ENCODE measurements at places on chromosomes 1 and 21.

DNA sequence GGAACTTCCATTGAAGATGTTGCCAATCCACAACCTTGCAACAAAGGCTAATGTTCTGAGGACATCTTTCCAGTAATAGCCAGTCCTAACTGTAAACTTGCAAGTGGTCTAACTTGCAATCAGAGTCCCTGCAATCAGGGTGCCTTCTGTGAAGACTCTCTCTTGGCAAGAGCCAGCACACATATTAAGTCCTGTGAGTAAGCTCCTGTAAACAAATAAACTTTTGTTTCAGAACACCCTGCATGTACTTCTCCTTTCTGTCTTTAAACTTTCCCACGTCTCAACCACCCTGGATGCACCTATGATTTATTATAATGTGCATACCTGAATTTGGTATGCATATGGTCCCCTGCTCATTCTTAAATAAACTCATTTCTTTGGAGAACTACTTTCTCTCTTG, 9.1 kb downstream of the GBP7 start:
- no peak for DNase-seq

GRCh38 chr1:151166505-151166956, 587 bp downstream of the SCNM1 start:
- DNase-seq = no peak

DNA sequence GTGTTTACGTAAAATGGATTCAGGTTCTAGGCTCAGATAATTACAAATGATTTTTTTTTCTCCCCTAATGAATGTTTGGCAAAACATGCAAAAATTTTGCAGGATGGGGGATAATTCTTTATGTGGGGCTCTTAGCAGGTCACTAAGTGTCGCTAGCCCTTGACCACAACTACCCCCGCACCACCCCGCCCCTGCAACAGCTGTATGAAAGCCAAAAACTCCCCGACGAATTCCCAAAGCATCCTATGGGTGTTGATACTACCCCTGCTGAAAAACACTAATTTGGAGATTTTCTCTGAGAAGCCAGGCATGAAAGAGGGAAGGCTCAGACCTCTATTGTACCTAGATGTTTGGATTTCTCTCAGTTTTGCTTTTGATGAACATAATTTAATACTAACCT, 243.0 kb downstream of the TRABD2B start:
- no peak for DNase-seq

- no peak for DNase-seq
Observed at GRCh38 chr1:233244183-233244582, 51.3 kb downstream of the PCNX2 start.

DNA sequence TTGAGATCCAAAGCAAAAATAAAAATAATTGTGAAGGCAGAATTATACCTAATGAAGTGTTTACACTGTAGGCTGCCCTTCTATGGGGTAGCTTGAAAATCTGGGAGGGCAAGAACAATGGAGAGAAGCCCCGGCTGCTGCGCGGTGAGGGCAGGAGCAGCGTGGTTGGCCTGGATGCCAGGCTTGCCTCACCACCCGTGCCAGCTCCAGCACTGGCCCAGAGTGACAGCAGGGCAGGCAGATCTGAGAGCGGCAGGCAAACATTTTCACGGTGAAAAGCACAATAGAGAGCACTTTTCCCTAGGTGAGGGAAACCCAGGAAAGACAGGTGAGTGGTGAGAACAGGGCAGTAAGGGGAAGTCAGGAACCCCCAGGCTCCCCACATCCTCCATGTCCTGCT, 1.4 kb downstream of the PROK1 start:
- no peak for DNase-seq

- no peak for DNase-seq
Observed at GRCh38 chr1:205287767-205288559, 33.6 kb downstream of the NUAK2 start.

DNA sequence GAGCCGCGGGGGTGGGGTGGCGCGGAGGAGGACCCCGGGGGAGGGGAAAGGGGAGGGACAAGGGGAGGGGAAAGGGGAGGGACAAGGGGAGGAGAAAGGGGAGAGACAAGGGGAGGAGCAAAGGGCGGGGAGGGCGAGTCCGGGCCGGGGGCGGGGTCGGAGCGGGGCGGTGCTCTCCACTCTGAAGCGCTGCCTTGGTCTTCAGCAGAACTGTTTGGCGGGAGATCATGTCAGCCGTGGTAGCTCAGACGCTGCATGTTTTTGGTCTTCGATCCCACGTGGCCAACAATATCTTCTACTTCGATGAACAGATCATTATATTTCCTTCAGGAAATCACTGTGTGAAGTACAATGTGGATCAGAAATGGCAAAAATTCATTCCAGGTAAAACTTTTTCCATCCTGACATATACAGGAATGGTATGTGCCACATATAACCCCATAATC, 420 bp downstream of the CFAP57 start:
- DNase-seq = peak; percentile 98

- no peak for DNase-seq
Observed at GRCh38 chr1:119895102-119895501, 1.2 kb downstream of the ADAM30 start.

DNA sequence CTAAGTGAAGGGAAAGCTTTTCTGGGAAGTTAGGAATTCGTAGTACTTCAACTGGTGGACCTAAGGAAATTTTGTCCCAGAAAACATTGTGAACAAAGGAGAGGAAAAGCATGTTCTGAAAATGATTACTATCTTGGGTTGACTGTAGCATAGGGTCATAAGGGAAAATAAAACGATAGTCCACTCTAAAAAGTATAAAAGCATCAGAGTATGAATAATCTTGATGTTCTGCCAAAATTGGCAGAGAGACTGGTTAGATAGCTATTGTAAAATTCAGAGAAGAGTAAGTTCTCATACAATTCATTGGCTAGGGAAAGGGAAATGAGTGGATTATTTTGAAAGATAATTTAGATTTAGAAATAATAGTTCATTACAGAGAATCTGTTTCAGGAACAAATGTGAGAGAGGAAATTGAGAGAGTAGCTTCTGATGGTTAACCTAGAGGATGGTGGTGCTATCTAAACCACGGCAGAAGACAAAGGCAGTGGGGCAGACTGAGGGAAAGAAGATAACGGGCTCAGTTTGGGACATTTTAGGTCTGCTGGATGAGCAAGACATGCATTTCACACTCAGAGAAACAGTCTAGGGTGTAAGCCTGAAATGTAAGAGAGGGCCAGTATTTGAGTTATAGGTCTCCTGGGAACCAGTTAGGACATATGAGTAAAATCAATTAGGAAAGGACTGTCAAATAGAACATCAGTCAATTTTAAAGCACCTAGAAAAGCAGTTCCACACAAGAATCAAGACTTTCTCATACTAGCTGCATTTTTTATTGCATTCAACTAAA, 799.3 kb upstream of the CXADR start:
- DNase-seq = no peak

DNA sequence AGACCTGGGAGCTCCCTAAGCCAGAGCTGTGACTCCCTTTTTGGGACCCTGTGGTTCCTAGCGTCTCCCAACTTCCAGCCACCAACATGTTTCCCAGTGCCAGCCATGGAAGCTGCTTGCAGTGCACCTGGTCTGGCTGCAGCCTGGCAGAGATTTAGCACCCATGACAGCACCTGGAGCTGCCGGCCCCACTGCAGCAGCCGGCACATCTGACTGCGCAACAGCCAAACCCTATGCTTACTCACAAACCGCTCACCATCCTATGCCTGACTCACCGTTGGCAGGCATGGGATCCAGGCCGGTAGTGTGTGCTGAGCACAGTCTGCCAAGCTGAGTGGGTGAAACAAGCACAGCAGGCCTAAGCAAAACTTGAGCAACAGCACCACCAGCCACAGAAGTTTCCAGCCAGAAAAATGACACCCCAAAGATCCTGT, 435.9 kb upstream of the PRMT6 start:
- no peak for DNase-seq

GRCh38 chr1:156281693-156282478, 739 bp downstream of the SMG5 start:
- peak; percentile 57 for DNase-seq

DNA sequence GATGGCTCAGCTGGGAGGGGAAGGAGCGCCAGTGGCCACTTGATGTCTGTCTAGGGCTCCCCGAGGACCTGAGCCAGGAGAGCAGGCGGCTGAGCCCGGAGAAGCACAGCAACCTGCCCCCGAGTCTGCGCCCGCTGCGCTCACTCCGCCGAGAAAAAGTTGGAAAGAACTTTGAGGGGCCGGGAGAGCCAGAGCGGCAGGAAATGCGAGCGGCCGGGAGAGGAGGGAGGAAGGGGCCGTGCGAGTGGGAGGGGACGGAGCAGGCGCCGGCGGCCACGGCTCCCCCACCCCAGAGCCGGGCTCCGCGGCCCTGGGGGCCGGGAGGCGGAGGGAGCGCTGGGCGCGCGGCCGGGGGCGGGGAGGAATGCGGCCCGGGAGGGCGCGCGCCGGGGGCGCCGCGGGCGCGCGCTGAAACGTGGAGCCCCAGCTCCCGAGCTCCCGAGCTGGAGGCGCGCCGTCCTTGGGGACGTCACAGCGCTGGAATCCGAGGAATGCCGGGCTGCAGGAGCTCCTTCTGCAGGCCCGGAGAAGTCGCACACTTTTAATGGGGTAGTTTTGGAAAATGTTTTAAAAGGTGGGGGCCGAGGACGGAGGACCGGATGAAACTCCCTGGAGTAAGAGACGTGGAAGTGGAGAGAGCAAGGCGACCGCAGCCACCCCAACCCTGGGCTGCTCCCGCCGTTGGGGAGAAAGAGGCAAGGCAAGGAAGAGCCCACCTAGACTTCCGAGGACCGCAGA, at the start of gene PTPN14:
TSS of gene PTPN14 (minus strand) at position 167 of the 738 bp plus-strand sequence. CDS start 86,799 bp downstream, outside the sequence.
- peak; percentile 31 for DNase-seq

- peak; percentile 71 for DNase-seq
Observed at GRCh38 chr1:39159224-39160036, 45.1 kb upstream of the MACF1 start.

- DNase-seq = no peak
Observed at GRCh38 chr1:175221557-175222175, 29.1 kb upstream of the KIAA0040 start.

DNA sequence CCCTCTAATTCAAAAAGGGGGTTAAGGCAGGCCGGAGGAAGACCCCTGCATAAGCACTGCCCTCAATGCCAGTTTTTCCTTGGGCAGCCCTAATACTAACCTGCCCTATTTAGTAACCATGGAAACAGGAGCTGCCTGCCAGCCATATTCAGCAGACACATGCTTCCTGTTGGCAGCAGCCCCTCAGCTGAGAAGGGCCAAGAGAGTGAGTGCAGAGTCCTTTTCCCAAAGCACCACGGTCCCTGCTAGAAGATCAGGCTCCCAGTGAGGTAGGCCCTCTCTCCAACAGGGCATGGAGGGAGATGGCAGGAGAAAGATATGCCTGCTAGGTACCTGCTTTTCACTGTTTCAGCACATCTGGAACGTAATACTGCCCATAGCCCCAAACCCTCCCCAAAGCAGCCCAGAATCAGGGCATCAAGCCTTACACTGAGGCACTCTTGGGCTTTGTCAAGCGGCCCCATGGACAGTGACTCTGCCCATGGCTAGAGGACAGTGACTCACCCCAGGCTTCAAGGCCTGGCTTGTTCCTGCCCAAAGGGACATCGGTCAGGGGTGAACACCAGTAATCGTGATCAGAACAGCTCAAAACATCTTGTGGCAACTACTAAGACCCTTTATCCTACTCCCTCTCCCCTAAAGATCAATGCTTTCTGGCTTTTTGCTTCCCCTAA, 64.5 kb downstream of the BCAR3 start:
- no peak for DNase-seq

- no peak for DNase-seq
Observed at GRCh38 chr1:117683571-117684285, 77.9 kb downstream of the TENT5C start.

- no peak for DNase-seq
Observed at GRCh38 chr21:39326607-39327307, 13.3 kb upstream of the BRWD1 start.

DNA sequence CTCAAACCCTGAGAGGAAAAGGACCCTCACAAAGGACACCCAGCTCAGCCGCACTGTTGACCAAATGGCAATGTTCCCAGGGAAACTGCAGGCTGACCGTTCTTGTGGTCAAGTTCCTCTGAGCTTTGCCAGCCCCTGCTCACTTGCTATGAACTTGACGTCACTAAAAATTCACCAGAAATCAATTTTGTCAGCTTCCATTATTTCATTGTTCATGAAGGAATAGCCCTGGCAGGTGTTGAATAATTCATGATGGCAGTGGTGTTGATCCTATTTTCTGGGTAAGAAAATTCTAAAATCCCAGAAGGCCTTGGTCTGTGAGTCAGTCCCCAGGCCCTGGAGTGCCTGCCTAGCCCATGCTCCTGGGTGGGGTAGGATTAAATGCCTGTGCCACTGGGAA, 318.9 kb downstream of the ZNF326 start:
- no peak for DNase-seq

- DNase-seq = no peak
Observed at GRCh38 chr1:117544509-117545109, 61.2 kb upstream of the TENT5C start.

DNA sequence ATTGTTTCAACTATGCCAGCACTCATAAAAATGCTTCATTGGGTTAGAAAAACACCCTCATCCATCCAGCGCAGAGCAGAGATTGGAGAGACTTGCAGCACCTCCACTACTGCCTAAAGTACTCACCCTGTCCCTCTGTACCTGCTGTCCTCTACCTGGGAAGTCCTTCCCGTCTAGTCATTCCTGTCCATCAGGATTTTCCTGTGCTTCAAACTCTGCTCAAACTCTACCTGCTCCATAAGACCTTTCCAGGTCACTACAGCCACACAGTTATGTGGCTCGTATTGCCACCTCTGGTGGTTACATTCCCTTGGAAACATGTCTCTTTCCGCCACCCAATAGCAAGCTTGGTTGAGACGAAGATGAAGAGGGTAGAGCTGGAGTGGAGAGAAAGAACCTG, 7.2 kb downstream of the OVGP1 start:
- no peak for DNase-seq

DNA sequence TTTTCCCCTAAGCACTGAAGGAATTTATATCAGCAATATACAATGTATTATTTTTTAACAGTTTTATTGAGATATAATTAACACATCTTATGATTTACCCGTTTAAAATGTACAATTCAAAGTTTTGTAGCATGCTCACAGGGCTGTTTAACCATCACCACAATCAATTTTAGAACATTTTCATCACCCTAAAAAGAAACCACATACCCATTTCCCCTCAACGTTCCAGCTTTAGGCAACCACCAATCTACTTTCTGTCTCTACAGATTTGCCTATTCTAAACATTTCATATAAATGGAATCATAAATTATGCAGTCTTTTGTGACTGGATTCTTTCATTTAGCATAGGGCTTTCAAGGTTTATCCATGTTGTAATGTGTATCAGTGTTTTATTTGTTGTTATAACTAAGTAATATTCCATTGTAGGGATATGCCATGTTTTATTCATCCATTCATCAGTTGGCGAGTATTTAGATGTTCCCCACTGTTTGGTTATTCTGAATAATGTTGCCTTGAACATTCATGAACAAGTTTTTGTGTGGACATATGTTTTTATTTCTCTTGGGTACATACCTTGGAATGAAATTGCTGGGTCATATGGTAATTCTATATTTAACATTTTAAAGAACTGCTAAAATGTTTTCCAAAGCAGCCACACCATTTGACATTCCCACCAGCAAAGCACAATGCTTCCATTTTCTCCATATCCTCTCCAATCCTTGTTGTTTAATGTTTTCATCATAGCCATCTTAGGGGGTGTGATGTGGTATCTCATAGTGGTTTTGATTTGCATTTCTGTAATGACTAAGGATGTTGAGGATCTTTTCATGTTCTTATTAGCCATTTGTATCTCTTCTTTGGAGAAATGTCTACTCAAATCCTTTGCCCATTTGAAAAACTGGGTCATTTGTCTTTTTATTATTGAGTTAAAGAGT, 188.5 kb downstream of the TM2D1 start:
- DNase-seq = no peak
